ENCODE measurements at places on chromosomes 5 and 9.

GRCh38 chr5:40399349-40399748, 280.4 kb upstream of the PTGER4 start:
- no peak for DNase-seq

- DNase-seq = no peak
Measured at GRCh38 chr5:115243412-115243811, 19.3 kb downstream of the PGGT1B start.

- no peak for DNase-seq
Measured at GRCh38 chr5:90284375-90284774, 125.2 kb downstream of the CETN3 start.

- DNase-seq = no peak
Measured at GRCh38 chr5:85741972-85742371, 875.8 kb upstream of the COX7C start.
